DMS79 treated with DMSO at 0.1 percent for 48 hours (cell line): ENCODE measurements at places on chromosomes 2 and 18.
A peak's percentile ranks its signal among the peaks of the same experiment; 100 is the strongest.

DNA sequence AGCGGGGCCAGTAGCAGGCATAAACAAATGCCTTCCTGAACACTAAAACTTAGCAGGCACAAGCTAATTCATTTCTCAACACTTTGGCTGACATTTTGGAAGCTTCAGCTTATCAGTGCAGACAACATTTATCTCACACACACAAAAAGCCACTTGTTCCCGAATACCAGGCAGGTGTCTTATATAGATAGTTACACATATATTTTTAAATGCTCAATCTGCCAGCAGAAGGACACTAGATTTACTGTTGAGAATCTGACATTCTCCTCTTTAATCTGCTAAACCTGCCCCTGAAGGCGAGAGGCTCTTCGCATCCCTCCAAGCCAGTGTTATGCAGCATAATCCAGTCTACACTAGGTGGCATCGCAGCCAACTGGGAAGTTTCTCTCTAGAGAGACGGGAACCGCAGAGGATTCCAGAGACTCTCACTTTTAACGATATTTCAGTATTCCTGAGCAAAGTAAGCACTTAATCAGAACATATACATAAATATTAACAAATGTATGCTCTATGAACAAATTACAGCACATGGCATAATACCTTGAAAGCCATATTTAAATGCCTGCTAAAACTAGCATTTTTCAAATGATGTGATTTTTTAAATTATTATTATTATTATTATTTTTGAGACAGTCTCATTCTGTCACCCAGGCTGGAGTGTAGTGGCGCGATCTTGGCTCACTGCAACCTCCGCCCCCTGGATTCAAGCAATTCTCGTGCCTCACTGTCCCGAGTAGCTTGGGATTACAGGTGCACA, 90.2 kb upstream of the SCG2 start:
- no peak for DNase-seq

- DNase-seq, result peak; percentile 23
Observed at GRCh38 chr2:127721311-127721977, 20.1 kb downstream of the SFT2D3 start.

DNA sequence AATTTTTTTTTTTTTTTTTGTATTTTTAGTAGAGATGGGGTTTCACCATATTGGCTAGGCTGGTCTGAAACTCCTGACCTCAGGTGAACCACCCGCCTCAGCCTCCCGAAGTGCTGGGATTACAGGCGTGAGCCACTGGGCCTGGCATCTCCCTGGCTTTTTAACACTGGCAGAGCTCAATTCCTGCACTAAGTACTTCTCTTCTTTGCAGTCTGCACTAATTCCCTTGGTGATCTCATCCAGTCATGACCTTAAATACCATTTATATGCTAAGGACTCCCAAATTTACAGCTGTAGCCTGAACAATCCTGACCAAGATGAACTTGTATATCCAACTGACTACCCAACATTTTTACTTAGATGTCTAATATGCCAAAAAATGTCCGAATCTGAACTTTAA, 10.2 kb downstream of the PREPL start:
- DNase-seq, result no peak

DNA sequence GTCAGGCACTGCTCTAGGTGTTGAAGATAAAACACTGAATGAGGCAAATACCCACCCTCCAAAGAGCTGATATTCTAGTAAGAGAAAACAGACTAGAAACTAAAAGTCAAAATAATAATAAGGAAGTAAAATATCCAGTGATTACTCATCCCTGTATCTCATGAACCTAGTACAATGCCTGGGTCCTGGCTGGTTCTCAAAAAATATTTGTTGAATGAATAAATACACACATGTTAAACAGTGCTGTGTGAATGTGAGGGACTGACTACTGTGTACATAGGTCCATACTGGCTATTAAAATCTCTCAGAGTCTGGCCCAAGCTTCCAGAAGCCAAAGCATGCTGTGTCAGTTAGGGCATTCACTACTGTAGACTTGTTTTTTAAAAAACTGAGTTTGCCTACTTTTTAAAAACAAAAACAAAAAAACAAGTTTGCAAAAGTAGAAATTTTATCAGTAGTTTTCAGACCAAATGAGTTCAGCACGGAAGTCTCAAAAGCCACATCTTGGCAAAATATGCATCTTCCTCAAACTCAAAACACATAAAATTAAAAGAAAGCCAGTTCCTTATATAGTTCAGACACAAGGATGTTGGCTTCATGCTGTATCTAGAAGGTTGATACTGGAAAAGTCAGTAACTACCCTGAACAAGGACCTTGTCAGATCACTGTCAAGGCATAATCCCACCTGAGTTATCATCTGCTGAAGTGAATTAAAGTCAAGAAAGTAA, 136.2 kb downstream of the THADA start:
- DNase-seq, result no peak

- DNase-seq, result no peak
Observed at GRCh38 chr2:149924028-149924427, 336.5 kb upstream of the MMADHC start.

- DNase-seq, result no peak
Observed at GRCh38 chr2:30180226-30180625, 33.4 kb downstream of the YPEL5 start.

DNA sequence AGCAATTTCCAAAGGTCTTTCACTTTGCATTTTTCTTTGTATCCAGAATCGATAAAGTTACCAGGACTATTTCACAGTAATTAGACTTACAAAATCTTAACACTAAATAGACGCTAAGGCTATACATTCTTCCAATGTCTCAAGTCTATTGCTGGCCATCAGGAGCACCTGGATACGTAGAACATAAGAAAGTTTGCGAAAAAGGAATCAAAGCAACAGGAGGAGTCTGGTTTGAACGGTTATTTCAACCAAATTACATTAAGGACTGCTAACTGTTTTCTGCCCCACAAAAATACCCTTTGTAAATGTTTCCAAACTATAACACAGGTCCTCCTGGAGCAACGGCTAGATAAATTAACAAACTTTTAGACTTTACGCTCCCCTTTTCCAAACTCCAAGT, 1.4 kb upstream of the HNRNPA3 start:
- DNase-seq, result peak; percentile 52

- DNase-seq, result no peak
Observed at GRCh38 chr2:241108271-241109209, 6.5 kb upstream of the MTERF4 start.

DNA sequence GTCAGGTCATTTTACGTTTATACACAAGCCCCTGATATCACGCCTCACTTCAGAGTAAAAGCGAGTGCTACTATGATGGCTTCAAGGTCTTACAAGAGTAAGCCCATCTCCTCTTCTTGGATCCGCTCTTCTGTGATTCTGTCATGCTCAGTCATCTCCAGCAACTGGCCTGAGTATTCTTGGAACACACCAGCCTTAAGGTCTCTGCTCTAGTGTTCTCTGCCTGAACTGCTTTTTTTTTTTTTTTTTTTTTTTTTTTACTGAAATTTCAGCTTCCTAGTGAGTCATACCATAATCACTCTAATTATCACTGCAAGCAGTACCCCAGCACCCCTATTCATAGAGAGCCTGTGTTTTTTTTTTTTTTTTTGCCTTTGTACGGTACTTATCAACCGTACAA, 1228.9 kb downstream of the CNTNAP5 start:
- no peak for DNase-seq

- no peak for DNase-seq
Observed at GRCh38 chr2:96623116-96623515, 15.0 kb downstream of the KANSL3 start.

- no peak for DNase-seq
Observed at GRCh38 chr2:98026292-98026691, 30.5 kb upstream of the TMEM131 start.

- DNase-seq, result no peak
Observed at GRCh38 chr2:237685408-237685807, 58.0 kb downstream of the LRRFIP1 start.

- no peak for DNase-seq
Observed at GRCh38 chr18:48195787-48196186, 213.4 kb downstream of the ZBTB7C start.
